ENCODE measurements at places on chromosomes 11 and 22.

DNA sequence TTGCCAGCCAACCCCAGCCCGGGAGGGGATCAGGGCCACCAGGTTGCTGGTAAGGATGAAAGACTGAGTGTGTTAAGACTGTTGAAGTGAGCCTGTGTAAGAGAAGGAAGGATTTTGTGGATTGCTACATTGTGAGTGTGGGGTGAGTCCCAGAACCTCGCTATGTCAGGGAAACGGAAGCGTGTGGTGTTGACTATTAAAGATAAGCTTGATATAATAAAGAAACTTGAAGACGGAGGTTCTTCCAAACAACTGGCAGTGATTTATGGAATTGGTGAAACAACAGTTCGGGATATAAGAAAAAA is 627 bp downstream of the JRKL start:
- no peak for DNase-seq

DNA sequence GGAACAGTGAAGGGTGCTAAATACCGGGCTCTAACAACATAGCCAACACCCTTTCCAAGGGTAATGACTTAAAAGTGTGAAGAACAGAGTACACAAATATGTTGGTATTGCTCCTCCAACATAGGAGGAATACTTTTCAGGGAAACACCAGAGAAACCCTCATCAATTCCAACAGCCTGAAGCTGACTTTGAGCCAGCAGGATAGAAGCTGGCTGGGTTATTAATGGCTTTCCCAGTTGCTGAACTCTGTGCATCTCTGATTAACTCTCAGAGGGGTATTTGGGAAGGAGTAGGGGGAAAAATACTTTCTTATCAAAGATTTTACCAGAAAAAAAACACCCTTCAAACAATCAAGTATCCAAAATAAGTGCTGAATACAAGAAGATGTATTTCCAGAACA is 95.6 kb downstream of the AMBRA1 start:
- no peak for DNase-seq

DNA sequence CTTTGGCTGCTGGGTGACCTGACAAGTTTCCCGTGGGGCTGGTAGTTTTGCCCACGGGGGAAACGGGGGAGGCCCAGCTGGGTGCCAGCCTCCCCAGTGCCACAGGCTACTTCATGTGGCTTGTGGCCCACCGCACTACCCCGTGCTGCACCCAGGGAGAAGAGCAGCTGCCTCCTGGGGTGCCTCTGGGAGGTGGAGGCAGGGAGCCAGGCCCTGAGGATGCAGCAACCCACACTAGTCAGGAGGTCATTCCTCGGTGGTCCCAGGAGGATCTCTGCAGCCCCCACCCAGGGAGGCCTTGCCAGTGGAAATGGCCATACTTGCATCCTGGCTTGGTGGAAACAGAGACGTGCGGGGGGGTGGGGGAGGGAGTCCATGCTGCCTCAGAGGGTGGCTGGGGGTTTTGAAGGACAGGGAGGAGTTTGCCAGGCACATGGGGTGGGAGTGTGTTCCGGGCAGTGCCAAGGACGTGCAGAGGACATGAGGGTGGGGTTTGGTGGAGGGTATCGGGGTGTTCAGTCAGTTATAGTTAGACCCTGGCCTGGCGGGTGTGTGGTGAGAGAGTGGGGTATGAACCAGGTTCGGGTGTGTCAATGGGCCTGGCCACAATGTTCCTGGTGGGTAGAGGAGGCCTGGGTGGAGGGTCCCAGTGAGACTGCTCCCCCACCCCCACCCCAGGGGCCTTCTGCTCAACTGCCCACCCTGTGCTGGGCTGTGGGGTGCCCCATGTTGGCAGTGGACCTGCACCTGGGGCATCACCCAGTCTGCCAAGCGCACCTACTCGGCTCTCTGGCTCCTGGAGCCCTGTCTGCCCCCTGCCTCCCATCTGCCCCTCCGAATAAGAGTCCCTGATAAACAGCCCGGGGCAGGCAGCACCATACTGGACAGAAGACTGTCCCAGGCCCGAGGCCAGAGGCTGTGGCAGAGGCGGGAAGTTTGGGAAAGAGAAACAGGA is 3.8 kb downstream of the PIM3 start:
- no peak for DNase-seq

- DNase-seq = no peak
These were observed 58.2 kb downstream of the YAP1 start for GRCh38 chr11:102168481-102168880.

- DNase-seq = no peak
These were observed 23.6 kb upstream of the MN1 start for GRCh38 chr22:27825174-27825573.

DNA sequence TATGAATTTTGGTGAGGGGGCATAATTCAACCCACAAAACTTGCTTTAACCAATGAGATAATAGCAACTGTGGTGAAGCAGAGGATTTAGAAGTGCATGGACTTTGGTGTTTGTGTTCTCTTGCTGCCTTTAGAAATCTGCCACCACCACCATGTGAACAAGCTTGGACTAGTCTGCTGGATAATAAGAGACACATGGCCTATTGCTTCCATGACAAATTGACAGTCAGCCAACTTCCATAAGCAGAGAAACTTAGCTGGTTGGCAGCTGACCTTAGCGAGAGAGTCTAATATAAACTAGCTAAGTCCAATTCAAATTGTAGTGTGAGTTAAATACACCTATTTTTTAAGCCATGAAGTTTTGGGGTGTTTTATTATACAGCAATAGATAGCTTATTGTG is 482.1 kb upstream of the ANO5 start:
- no peak for DNase-seq

- DNase-seq = no peak
These were observed 186.4 kb downstream of the BLID start for GRCh38 chr11:121929581-121929980.

- DNase-seq = no peak
These were observed 796 bp upstream of the YIF1A start for GRCh38 chr11:66289548-66290329.

Data from HCT116 (cell line).